ENCODE measurements at places on chromosomes 13 and 19.

DNA sequence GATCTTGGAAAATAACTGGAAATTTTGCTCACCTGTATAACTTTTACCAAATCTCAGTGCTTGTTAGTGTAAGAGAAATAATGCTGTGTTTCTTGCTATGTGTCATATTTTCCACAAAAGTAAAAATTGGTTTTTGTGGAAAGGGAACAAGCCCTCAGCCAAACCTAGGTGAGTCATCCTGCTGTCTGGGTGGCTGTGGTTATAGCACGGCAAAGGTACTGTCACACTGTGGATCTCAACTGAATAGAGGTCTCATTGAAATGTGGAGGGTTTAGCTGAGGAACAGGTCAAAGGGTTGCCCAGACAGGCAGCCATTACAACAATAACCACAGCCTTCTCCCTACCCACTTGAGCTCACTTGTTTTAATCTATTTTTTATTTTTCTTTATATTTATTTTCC lies 338.8 kb upstream of the DACH1 start:
- no peak for DNase-seq

DNA sequence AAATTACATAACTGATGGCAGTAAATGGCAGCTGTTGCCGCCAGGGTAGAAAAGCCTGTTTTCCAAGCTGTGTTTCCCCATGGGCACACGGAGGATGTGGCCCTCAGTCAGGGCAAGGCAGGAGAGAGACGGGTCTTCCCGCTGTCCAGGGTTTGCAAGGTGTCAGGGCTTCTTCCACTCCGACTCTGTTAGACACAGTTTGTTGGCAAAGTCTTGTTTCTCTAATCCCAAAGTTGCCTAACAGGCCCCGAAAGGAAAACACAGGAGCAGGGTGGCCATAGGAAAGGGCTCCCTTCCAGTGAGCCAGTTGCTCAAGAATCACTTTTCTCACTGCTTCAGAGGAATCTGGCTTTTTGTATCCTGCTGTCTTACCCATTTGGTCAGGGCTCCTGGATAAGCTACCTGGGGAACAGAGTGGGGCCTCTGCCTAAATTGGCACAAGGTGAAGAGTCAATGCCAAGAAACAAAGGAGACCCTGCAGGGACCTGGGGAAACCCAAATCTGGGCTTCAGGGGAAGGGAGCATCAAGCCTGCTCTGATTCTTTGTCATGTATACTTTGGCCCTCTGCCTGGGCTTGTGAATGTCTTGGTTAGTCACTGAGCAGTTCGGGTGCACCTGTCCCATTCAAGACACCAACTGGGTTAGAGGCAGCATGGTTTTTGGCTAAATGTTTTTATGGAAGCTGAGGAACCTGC lies 29.0 kb upstream of the CXCL17 start:
- no peak for DNase-seq

DNA sequence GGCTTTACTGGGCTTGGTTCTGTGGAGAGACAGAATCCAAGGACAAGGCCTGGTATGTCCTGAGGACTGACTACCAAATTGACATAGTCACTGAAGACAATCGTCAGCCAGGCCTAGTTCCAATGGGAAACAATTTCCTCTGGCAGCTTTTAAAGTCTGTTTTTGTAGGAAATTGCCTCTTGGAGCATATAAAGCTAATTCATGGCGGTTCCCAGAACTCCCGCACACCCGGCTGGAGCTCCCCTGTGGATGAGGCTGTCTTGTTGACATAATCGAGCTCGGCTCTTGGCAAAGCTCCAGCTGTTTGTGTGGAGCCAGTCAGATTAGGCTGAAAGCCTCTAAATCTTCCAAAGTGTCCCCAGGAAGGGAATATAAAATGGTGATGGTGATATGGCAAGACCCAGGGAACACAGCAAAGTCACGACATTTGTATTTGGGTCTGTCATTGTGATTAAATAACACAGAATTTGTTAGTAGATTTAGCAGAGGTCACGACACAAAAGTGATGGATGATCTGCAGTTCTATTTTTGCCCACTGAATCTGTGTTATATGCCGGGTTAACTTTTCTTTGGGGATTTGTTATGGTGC lies 395.0 kb downstream of the PCDH9 start:
- DNase-seq: no peak

DNA sequence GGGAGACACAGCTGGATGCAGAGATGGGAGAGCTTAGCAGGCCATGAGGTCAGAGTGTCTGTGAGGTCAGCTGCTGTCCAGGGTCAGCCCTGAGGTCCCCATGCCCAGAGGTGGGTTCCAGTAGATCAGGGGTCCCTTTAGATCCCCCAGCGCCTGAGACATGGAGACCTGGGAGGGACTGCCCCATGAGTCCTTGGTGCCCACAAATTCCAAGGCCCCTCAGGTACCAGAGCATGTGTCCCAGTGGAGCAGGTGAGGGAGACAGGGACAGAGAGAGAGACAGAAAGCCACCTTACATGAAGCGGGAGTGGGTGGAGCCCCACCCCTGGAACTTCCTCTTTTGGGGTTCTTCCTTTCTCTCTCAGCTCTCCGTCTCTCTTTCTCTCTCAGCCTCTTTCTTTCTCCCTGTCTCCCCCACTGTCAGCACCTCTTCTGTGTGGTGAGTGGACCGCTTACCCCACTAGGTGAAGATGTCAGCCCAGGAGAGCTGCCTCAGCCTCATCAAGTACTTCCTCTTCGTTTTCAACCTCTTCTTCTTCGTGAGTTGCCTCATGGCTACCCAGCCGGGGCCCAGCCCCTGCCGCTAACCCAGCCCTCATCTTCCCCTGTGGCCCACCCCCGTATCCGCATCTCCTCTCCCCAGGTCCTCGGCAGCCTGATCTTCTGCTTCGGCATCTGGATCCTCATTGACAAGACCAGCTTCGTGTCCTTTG lies at the start of gene CD37:
Gene CD37 (plus strand): TSS at position 336 of the 713 bp plus-strand sequence. CDS start 135 bp downstream, at position 471.
- no peak for DNase-seq

DNA sequence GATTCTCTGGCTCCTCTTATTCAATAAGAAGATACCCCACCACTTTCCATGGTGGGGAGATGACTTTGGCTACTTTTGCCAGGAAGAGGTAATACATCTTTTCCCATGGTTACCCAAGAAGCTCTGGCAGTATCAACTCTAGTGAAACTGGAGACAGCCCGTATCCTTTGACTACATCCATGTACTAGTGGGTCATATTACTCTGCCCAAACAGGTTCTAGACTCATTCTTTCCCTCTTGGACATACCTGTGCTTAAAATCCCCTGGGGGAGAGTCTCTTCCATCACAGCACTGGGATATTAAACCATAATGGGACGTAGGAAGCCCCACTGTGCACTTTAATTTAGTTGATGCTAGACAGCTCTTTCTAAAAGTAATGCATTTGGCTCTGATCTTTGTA lies 144.7 kb upstream of the KLF12 start:
- DNase-seq: no peak

DNA sequence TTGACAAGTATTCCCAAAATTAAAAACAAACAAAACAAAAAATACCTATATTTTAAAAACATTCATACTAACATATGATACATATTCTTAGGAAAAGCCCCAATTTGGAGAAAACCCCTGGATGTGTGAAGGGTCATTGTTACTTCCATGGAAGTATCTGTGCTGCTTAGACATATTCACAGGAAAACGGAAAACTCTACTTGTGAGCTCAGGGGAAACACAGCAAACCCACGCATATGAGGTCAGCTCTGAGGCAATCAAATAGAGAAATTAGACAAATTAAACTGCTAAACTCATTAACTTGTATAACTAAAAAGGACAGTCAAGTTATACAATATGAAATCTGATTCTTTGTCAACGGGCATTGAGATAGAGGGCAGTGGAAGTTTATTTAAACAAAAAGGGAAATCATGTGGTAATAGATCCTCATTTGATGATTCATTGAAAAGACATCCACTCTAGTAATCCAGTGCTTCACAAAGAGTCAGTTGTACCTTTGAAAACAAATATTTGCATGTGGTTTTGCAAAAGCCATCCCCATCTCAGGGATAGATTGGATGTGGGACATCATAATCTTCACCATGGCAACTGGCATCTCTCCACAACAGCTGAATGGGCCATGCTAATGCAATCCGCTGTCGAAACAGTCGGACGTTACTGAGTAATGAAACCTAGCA lies 423.4 kb downstream of the ITGBL1 start:
- DNase-seq: peak; percentile 7

GRCh38 chr13:92769046-92769445 lies 457.6 kb upstream of the GPC6 start:
- DNase-seq: no peak

DNA sequence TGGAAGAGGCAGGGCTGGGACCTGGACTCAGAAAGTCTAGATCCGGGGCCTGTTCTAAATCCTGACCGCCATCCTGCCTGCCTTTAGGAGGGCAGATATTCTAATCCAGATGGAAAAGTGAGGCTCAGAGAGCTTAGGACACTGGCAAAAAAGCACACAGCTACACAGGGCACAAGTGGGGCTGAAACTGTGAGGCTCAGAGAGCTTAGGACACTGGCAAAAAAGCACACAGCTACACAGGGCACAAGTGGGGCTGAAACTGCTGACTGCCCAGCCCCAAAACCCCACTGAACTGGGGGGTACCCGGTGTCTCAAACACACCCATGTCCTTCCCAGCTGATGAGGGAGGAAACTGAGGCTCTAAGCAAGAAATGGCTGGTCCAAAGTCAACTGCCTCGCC lies 2.0 kb downstream of the AKT1S1 start:
- DNase-seq: no peak

DNA sequence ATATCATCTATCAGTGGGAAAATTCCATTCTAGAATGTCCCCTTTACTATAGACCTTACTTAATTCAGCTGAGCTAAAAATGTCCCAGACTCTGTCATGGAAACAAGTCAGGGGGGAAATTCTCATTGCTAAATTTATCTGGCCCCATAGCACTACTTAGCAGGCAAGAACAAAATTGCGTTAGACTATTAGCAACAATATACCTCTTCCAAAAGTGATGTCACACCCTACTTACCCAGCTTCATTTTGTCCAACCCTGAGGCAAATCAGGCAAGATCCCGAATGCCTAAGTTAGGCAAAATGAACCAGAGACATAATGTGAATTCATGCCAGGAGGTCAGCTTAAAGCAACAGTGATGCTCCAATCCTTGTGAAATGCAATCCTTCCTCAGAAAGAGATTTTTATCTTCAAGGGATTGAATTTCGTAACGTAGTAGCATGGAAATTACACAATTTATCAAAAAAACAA lies 93.7 kb downstream of the FRY start:
- DNase-seq: peak; percentile 98

DNA sequence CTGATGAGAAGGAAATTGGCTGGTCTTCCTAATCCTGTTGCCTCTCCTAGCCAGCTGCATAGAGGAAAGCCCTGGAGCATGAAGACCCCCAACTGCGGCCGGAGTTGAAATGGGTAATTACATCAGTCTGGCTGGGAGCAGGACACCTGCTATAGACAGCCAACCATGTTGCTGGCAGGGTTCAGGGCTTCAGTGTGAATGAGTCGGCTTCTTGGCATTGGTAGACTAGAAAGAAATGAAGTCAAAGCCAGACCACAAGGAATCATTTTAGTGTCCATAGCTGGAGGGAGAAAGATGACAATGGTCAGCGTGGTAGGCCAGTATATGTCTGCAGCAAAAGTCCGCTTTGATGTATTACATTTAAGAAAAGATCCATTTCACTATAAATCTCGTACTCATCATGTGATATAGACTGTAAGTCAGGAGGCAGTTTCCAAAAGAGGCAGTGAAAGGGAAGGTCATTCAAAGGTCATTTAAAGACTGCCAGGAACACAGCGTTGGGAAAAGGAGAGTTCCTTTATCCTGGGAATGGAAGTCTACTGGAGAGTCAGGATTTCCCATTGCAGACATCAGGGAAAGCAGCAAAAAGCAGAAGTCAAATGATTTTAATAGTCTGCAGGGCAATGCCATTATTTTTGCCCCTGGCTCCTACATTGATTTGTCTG lies 262.7 kb downstream of the DNAJC15 start:
- DNase-seq: no peak

DNA sequence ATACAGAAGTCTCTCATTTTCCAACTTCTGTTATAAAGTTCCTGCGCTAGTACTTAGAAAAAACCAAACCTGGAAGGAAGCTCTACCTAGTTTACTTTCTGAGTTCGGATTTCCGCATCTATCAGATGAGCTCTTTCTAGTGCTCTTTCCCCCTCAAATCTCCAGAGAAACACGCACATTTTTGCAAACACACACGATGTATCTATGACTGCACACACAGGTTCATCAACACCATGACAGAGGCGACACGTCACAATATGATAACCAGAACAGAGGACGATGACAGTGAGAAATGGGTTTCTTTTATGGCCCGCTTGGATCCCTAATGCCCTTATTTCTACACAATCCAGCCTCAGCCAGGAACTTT lies 629 bp upstream of the LRRC63 start:
- no peak for DNase-seq

GRCh38 chr19:48644839-48645619 lies 958 bp downstream of the CA11 start:
- no peak for DNase-seq

GRCh38 chr19:7862413-7862951 lies 11.7 kb downstream of the PRR36 start:
- no peak for DNase-seq

DNA sequence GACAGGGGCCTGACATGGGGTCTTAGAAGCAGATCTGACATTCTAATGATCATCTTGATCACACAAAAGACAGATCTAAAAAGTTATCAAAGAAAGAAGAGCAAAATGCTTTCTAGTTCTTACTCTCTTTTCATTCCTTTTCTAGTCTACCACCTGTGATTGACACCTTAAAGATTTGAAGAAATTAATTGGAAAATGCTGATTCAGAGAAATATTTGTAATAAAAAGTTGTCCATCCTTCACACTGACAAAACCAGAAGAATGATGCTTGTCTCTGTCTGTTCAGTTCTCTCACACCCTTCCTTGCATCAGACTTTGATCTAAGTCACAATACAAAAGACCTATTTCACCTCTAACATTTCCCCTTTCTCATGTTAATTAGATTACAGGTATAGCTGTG lies 182.4 kb downstream of the RAP2A start:
- DNase-seq: no peak

- DNase-seq: no peak
Observed at GRCh38 chr19:18297308-18297707, 15.9 kb upstream of the JUND start.

- no peak for DNase-seq
Observed at GRCh38 chr19:275958-276646, 15.1 kb downstream of the PLPP2 start.

DNA sequence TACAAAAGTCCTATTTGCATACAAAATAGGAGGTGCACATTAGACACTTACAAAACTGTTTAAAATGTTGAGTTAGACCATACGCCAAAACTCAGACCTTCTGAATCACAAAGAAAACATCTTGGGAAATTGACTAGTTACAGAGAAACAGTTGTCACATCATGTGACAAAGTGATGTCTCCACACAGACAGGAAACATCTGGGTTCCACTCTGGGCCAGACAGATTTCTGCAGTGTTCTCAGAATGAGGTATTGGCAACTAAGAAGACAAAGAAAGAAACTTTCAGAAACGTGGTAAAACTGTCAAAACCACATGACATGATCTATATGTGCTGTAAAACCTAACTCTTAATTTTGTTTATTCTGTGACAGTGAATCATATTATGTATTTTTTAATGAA lies 6.7 kb downstream of the ZNF793 start:
- DNase-seq: no peak

- no peak for DNase-seq
Observed at GRCh38 chr13:33186861-33187291, 98.7 kb downstream of the STARD13 start.

GRCh38 chr19:3062165-3063105 lies at the start of gene TLE5:
TLE5 (minus strand) TSS chr19:3062495; CDS start chr19:3062200, 295 bp downstream.
- no peak for DNase-seq

- no peak for DNase-seq
Observed at GRCh38 chr13:66532845-66533244, 697.3 kb downstream of the PCDH9 start.

GRCh38 chr13:58704953-58705352 lies 1073.4 kb downstream of the PCDH17 start:
- no peak for DNase-seq

- no peak for DNase-seq
Observed at GRCh38 chr19:2103045-2103707, 6.5 kb downstream of the IZUMO4 start.
